Type B pancreatic cell (in vitro differentiated cells): ENCODE measurements at places on chromosomes 1 and 21. TPM values are rescaled to one million over a fixed set of nuclear protein-coding genes. Genes with fewer than 3 reads are reported as not detected.

GRCh38 chr1:24417681-24418080 is 2.1 kb downstream of the NIPAL3 start:
- DNase-seq: no peak

- no peak for DNase-seq
Observed at GRCh38 chr1:168991667-168992475, 114.6 kb upstream of the ATP1B1 start.

DNA sequence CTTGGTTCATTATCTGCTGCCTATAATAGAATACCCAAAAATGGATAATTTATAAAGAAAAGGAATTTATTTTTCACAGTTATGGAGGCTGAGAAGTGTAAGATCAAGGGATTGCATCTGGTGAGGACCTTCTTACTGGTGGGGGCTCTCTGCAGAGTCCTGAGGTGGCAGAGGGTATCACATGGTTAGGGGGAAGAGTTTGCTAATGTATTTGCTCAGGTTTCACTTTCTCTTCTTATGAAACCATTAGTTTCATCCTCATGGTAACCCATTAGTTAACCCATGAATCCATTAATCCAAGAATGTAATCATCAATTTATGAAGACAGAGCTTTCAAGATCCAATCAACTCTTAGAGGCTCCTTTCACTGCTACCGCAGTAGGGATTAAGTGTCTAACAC is 120.6 kb downstream of the DNM3 start:
- DNase-seq: no peak

DNA sequence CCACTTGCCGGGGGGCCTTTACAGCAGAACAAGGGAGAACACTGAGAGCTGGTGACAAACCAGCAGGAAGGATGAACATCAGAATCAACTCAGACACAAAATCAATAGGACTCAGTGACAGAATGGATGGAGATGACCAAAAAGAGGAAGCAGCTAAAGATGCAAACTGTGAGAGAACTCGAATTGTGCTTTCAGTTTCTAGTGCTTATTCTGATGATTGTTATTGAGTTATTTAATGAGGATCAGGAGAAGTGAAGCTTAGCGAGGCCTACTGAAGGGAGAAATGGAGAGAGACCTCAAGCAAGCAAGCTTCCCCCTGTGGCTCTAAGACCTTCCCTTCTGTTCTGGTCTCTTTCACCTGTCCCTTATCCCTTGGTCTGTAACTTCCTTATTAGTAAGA is 30.3 kb upstream of the TMEM125 start:
- no peak for DNase-seq

The ARHGEF16 gene
- 16.1 and 28.9 TPM in 2 replicates for total RNA-seq

The RHEX gene
- not detected in 2 replicates for total RNA-seq
